ENCODE measurements at places on chromosomes 11 and 22. TPM values are rescaled to one million over a fixed set of nuclear protein-coding genes. Genes with fewer than 3 reads are reported as not detected.

Gene F2
- total RNA-seq: not detected

Gene KBTBD4
- 12.5 TPM for total RNA-seq

Gene ST3GAL4
- 72.4 TPM for total RNA-seq

Gene HIRA
- total RNA-seq: 26.2 TPM

Gene OR2AG2
- total RNA-seq: not detected

Gene SHISAL1
- 2.1 TPM for total RNA-seq

Gene PKDREJ
- total RNA-seq: 0.18 TPM

Gene OR51I2
- not detected for total RNA-seq

Gene IGLL1
- total RNA-seq: not detected

Gene MOV10L1
- 1.6 TPM for total RNA-seq

Gene PHF21B
- 1.6 TPM for total RNA-seq

Gene TIMM10B
- total RNA-seq: 51.5 TPM

Gene KREMEN1
- 21.5 TPM for total RNA-seq

Gene OOSP4B
- total RNA-seq: not detected

Gene GDPD4
- not detected for total RNA-seq

Gene TSGA10IP
- total RNA-seq: not detected

Gene OR52E8
- total RNA-seq: not detected

Gene CD6
- 2.5 TPM for total RNA-seq

Gene PRG2
- total RNA-seq: not detected

Gene MMP27
- total RNA-seq: not detected

Gene LAYN
- 11.0 TPM for total RNA-seq

Gene MRGPRX3
- total RNA-seq: not detected

Gene PLAAT4
- 36.7 TPM for total RNA-seq

Gene SMIM35
- not detected for total RNA-seq

Gene ARHGAP20
- total RNA-seq: 7.7 TPM

Gene CCDC87
- total RNA-seq: 0.22 TPM

Gene CTSW
- 2.5 TPM for total RNA-seq

Gene KCNJ1
- 0.13 TPM for total RNA-seq

Gene GVQW3
- total RNA-seq: 6.2 TPM

Gene SCGB1D2
- not detected for total RNA-seq

Gene ARHGAP42
- total RNA-seq: 120 TPM

Gene YAP1
- 112 TPM for total RNA-seq

Gene TTC36
- total RNA-seq: 0.71 TPM

Gene POTEH
- total RNA-seq: not detected

Gene TMEM191C
- total RNA-seq: 1.4 TPM

Gene SHISA8
- 0.40 TPM for total RNA-seq

Gene MIOX
- total RNA-seq: not detected

Gene CCDC73
- not detected for total RNA-seq

Gene SLC22A6
- not detected for total RNA-seq

Measured in sciatic nerve (tissue), 2 donors.